ENCODE measurements at places on chromosomes 16 and 17.

DNA sequence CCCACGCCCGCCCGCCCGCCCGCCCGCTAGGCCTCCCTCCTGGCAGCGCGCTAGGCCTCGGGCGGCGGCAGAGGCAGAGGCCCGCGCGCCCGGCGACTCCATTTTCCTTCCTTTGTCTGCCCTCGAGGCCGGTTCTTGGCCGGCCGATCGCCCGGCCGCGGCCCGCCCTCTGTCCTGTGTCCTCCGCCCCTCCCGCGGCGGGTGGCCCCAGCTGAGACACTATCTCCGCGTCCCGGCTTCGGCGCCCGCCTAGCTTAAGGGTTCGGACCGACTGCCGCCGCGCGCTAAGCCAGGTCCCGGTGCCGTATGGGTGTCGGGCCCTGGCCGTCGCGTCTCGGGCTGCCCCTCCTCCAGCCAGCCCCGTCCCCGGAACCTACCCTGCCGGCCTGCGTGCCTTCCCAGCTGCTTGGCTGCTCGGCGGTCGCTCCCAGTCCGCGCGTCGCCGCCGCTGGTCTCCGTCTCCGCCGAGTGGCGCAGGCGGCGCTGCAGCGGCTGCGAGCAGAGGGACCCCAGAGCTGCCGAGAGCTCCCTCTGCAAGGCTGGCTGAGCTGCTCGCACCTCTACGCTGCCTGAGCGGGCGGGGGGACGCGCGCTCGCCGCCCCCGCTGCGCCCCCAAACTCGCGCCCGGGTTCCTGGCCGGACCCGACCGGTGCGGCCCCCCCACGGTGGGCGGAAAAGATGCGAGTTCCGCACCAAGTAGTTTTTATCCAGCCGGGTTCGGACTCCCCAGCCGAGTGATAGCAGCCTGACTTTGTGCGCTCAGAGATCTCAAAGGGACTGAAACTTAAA, 787 bp downstream of the CTCF start:
- peak; percentile 63 for DNase-seq

GRCh38 chr17:45791041-45791582, 7.0 kb downstream of the CRHR1 start:
- no peak for DNase-seq

- DNase-seq: no peak
These were observed 4.5 kb downstream of the CDH5 start for GRCh38 chr16:66370786-66371684.

DNA sequence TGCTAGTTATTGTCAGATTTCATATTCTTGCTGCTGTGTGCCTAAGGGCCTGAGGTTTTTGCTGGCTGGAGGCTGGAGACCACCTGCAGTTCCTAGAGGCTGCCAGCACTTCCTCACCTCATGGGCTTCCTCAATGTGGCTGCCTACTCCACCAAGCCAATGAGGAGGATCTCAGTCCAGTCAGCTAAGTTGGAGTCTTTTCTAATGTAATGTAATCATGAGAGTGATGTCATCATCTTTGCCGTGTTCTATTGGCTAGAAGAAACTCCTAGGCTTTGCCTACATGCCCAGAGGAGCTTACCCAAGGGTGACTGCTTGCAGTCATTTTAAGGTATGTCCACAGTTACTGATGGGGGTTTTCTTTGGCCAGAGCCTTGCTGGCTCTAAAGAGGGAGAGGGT, 53.0 kb downstream of the SOCS3 start:
- DNase-seq: no peak

DNA sequence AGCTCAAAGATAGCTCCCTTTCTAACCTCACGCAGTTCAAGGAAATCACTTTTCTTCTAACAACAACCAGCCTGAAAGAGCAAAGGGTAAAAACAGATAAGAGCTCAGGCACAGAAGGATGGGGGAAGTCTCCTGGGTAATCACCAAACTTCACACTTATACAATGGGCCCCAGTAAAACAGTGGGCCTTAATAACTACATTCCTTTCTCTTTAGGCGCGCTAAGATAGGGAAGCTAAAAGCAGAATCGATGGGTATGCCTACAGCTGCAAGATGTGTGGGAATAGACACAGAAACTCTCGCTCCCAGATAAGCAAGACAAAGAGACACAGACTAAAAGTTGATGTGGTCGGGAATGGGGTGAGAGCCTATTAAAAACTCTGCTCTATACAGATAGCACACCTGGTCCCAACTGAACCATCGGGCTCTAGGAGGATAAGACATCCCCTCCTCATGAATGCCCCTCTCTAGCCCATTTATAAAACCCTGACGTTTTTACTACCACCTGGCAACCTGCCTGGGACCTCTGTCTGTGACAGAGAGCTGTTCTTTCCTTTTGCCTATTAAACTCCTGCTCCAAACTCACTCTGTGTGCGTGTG, 826 bp downstream of the LYZL6 start:
- DNase-seq: no peak

DNA sequence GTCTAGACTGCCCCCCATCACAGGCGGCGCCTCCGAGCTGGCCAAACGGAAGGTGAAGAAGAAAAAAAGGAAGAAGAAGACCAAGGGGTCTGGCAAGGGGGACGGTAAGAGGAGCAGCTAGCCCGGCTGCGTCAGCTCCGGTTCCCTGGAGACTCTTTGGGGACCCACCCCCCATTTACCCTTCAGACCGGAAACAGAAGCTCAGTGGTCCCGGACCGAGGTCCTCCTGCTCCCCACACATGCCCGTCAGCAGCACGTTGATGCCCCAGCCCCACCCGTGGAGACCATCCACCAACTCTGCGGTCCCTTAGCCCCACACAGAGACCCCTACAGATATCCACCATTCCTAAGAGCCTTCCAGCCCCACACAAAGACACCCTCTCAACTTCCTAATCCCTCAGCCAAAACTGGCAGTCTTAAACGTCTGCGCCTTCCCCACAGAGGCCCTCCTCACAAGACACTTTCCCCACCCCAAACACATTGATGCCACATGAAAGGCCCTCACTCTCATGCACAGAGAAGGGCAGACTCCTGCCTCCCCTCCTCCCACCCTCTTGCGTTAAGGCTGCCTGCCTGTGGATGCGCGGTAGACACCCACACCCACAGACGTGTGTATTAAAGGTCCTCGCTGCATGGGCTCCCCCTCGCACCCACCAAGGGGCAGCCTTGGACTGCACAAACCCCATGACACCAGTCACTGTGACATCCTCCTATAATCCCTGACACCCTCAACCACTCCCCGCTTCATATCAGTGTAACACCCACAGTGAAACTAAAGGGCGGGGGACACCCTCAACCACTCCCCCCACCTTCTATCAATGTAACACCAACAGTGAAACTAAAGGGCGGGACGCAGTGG, 58.2 kb upstream of the RPH3AL start:
- DNase-seq: peak; percentile 76

DNA sequence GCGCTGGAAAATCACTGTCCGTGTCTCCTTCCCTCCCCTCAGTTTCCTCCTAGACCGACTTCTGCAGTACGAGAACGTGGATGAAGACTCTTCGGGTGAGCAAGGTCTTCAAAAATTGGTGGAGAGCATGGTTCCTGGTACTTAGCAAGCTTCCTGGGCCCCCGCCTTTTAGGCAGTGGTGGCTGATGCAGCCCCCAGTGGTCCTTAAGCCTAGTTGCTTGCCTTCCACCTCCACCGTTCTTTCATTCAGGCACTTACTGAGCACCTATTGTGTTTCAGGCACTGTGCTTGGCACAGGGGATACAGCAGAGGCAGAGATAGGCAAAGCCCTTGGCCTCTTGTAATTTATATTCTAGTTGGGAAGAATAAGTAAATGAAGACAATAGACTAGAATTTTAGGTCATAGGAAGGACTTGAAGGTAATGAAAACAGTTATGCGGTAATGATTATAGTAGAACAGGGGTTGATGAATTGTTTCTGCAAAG, 767 bp downstream of the INO80E start:
- no peak for DNase-seq

- DNase-seq: no peak
These were observed 2.1 kb downstream of the TRAF7 start for GRCh38 chr16:2157480-2158261.

DNA sequence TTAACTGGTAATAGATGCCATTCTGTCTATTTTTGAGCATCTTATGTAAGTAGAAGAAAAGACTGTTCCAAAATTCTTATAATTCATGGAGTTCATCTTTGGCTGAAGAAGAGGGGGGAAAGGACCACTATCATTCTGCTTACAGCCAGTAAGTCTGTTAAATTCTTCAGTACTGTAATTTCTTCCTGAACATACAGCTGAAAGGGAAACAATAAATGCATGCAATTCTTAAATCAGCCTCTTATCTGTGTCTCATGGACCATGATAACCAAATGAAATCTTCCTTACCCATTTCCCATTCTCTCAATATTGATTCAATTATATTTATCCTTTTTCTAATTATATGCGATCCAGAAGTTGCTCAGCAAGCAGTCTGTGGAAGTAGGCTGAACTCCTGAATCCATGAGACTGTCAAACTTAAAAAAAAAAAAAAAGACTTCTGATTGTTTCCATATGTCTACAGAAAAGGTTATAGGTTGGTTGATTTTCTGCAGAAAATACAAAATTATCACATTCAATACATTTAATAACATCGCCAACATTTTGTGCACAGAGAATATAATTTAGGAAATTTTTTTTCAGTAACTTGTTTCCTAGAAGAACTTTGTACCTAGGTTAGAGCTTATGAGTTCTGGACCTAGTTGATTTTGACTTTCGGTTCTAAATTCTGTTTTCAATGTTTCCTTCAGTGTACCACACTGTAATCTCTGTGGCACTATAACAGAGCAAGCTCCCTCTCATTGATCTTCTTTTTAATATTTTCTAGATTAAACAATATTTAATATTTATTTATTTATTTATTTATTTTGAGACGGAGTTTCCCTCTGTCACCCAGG, 1.2 kb upstream of the ABCA9 start:
- DNase-seq: no peak

GRCh38 chr17:57838453-57838852, 11.4 kb downstream of the MRPS23 start:
- DNase-seq: no peak

DNA sequence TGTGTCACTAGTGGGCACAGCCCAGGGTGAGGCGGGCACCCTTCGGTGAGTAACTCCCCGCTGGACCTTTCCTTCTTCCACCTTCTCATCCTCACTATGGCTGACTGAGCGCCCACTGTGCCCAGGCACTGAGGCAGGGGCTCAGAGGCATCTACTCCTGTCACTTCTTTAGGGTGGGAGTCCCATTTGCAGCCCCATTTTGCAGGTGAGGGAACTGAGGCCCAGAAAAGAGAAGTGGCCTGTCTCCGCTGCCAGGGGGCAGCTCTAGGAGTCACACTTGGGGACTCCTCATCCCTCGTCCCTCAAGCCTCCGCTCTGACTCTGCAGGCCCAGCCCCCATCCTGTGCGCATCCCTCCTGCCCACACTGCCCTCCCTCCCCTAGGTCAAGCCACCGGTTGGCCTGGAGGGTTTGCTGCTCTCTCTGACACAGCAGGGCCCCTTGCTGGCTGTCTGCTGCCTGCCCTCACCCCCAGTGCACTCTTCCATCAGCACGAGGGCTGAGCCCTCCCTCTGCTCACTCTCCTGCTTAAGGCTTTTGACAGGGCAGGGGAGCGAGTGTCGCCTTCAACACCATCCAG, 62.4 kb downstream of the CNGB1 start:
- no peak for DNase-seq
